Activated CD4-positive, alpha-beta T cell treated with anti-CD3 and anti-CD28 coated beads, Interleukin-2, amount 10 ng/mL, durations not matched to agents 7 days and 5 days (primary cell): ENCODE measurements at places on chromosomes 5 and 9. TPM values are rescaled to one million over a fixed set of nuclear protein-coding genes. Genes with fewer than 3 reads are reported as not detected.

IFNK gene
- not detected for total RNA-seq

GRCh38 chr9:72441848-72442607 is 77.0 kb upstream of the ZFAND5 start:
- no peak for DNase-seq

- no peak for DNase-seq
These were observed 22.9 kb downstream of the CAMSAP1 start for GRCh38 chr9:135884328-135885035.

- no peak for DNase-seq
These were observed 142.1 kb downstream of the LHFPL2 start for GRCh38 chr5:78506261-78507024.

DNA sequence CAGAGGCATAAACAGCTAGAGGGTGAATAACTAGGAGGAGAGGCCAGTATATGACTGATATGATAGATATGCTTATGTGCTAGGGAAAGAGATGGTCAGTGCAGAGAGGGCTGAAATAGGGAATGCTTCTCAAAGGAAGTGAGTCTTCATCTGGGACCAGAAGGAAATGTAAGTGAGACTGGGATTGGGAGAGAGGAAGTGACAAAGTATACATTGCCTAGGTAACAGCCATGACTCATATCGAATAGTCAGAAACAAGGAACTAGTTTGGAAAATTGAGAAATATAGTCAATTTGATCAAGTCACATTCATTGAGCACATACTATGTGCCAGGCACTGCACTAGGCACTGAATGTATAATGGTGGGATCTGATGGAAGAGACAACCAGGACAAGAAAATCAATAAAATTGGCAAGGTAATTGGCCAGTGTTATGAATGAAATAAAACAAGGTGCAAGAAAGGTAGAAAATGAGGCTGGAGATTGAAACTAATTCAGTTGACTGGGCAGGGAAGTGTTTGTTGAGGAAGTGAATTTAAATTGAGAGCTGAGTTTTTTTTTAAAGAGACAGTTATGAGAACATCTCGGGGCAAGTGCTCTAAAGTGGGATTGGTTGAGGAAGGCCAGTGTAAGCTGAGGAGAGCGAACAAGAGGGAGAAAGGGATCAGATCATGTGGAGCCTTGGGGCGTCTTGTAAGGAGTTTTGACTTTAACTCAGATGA is 4.3 kb downstream of the ERAP2 start:
- no peak for DNase-seq

DNA sequence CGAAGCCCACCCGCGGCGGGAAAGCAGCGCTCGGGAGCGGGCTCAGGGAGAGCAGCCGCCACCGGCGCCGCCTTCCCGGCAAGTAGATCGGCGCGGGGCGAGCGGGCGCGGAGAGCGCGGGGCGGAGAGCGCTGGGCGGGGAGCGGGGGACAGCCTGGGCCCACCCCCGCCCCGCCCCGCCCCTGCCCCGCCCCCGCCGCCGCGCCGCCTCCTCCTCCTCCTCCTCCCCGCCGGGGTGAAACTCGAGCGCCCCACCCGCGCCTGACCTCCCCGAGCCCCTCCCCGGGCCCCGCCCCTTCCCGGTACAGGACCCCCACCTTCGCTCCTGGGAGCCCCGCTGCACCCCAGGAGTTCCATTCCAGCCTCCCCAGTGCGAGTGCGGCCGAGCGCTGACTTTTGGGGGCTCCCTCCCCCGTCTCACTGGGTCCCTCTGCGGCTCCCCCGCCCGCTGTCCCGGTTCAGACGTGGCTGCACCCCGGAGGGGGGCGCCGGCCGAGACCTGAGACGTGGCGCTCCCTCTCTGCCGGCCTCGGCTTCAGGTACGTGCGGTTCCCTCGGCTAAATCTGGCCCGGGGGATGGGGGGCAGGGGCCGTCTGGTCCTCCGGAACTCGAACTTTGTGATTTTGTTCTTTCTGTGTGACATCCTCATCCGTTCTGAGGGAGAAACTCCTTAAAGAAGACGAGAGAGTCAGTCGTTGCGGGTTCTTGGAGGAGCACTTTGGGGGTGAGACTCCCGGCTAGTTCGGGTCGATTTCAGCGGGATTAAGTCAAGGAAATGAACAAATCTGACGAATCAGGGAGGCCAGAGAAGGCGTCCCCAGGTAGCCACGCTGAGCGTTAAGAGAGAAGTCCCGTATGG is at the start of gene SEMA5A:
SEMA5A (minus strand) TSS at position 84 of the 860 bp plus-strand sequence. CDS start 166,129 bp downstream, outside the sequence.
- DNase-seq: peak; percentile 6

DNA sequence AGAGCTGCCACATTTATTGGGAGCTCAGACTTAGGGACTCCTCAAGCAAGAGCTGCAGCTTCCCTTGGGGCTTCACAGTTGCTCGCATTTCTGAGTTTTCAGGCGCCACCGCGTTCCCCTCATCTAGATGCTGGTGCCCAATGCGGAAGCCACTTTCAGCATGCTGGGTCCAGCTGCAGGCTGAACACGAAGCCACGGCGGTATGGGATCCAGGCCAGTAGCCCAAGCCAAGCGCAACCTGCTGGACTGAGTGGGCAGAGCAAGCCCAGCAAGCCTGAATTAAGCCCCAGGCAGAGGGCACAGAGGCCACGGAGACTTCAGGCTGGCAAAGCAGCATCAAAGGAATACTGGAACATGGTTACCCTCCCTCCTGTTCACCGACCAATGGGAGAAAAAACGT is 391.5 kb downstream of the HTR1A start:
- DNase-seq: no peak

FAM221B gene
- not detected for total RNA-seq

DNA sequence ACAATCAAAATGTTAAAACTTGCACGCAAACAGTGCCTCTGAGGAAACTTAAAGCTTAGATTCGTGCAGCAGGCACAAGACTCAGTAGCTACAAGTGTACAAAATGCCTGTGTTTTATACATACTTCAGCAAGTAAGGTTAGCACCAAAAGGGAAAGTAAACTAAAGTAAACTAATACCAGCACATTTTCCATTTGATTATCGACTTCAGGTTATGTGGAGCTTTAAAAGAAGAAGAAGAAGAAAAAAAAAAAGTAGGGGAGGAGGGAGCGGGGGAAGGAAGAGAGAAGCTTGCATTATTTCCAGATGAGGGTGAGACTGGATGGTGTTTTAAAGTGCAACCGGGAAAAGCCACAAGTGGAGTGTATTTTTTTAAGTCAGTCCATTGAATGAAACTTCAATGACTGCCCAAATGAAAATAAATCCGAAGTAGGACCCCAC is 596 bp upstream of the ADAMTS6 start:
- DNase-seq: no peak

FGFR4 gene
- 0.64 TPM for total RNA-seq

GRCh38 chr9:2158111-2158610 is 143.0 kb downstream of the SMARCA2 start:
- peak; percentile 49 for DNase-seq

GRM6 gene
- not detected for total RNA-seq

DNA sequence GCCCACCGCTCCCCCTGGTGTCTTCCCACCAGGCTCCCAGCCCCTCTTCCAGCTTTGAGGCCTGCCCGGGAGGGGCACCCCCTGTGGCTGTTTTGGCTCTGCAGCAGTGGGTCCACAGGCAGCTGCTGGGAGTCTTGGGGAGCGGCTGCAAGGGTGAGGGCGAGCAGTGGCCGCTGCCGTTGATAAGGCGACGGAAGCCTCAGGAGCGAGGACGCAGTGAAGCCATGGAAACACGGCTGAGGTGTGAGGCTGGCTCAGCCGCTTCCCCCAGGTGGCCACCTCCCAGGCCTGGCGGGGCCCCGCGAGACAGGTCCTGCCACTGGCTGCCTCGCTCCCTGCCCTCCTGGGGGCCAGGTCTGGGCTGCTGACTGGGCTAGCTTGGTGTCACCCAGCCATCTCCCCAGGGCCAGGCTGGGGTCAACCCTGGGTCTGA is 41.5 kb downstream of the CXXC5 start:
- DNase-seq: no peak

DNA sequence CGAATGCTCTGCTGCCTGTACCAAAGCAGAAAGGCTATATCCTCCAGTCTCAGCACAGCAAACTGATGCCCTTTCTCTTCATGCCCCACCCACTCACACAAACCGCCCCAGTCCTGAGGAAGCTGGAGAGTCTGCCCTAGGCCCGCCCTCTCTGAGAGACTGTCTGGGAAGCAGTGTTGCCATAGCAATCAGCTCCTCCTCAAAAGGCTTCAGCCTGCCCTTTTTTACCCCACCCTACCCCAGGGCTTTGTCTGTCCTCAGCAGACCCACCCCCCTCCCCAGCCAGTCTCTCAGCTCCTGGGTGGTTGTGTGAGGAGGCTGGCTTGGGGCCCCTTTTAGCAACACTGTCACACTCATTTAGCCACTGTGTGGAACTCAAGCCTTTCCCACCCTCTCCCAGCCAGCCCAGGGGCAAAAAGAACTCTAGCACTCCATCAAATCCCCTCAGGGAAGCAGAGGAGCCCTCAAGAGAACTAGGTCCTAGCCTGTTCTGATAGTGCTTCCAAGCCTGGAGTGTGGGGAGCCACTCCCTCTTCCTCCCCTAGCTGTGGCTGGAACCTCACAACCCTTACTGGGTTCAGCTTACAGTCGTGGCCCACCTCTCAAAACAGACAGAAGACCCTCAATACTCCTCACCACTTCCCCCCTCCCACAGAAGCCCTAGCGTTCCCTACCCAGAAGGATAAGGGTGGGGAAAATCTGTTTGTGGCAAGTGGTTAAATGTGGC is 1.4 kb downstream of the ATOSB start:
- peak; percentile 90 for DNase-seq

- DNase-seq: no peak
These were observed 9.6 kb downstream of the RNF145 start for GRCh38 chr5:159199780-159200179.

DNA sequence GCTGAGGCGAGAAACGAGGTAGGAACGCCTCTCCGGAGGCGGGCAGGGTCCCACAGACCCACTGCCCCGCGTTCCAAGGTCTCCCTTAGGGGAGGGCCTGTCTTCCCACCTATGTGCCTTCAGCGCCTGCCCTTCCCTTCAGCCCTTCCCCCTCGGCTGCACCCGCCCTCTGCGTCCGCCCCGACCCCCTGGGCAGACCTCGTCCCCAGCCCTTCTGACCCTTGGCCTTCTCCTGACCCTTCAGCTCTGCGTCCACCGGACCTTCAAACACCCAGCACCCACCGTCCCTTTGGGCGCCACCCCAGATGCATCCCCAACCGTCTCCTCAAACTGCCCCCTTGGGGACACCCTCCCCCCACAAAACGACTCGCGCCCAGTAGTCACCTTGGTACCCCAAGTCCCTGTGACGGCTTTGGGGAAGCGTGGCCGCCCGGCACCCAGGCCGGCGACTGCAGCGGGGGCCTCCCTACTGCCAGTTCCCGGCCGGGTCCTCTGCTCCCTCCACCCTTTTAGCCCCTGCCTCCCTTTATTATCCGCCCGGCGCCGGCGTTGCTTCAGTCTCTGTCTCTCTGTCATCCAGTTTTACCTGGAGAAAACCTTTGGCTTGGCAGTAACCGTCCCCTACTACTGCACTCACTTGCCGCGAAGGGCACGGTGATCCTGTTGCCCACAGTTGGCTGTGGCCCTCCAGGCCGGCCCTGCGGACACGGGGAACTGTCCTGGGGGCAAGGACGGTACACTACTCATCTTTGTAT is 421 bp downstream of the RUSC2 start:
- peak; percentile 8 for DNase-seq

DNA sequence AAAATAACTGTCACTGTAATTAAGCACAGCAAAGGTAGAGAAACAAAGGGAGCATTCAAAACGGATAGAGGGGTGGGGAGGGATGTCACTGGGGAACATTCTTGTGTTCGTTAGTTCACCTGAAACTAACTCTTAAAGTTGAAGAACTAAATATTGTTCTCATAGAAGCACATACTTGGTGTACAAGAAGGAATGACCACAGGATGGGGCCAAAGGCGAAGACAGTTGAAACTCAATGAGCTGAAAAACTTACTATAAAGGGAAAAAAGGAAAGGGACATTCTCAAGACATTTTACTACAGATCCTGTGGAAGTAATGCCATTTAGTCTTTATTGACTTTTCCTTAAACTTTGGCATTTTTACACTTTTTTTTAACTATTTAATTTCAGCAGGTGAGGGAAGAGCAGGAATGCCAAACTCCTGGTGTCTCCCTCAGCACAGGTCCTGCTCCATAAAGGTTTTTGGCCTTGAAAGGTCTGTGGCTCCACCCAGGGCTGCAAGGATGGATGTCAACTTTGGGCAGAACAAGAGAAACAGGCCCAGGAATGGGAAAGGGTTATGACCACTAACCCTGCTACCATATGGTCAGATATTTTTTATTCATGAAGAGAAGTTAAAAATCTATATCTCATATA is 197.6 kb upstream of the RASA1 start:
- no peak for DNase-seq

GRCh38 chr9:71839668-71840067 is 71.3 kb downstream of the ABHD17B start:
- no peak for DNase-seq

GRCh38 chr9:8855046-8855445 is 1055.5 kb upstream of the DMAC1 start:
- no peak for DNase-seq

- no peak for DNase-seq
These were observed 119.9 kb downstream of the NTRK2 start for GRCh38 chr9:84789463-84789830.

DNA sequence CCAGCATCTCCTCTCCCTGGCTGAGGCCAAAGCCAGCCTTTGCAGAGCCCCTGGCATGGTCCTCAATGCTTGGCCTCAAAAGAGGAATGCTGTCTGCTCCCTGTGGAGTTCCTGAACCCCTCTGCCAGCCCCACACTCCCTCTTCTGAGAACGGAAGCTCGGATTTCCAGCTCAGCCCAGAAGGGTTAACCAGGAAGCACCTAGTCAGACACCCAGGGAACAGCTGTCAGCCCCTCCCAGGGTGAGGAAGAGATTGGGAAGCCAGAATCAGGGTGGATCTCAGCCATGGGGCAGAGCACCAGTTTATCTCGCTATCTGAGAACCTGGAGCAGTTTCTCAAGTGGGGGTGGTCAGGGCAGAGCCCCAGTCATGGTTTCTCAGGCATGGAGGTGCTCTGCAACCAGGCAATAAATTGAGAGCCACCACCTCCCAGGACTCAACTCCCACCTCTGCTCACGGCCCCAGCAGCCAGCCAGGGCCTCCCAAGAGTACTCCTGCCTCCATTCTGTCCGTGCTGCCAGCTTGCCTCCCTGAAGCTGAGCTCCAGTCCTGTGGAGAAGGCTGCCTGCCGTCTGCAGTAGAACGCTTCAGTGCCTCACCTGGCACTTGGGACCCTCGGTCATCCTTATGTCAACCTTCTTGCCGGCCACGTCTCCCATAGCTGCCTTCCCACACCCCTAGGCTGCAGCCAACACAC is 7.6 kb downstream of the FOXE1 start:
- DNase-seq: no peak

IRX4 gene
- total RNA-seq: not detected
